Stimulated activated CD4-positive, alpha-beta T cell treated with anti-CD3 and anti-CD28 coated beads, Interleukin-2, amount 100 ng/mL, for 24 hours (primary cell): ENCODE measurements at places on chromosomes 4 and X.

DNA sequence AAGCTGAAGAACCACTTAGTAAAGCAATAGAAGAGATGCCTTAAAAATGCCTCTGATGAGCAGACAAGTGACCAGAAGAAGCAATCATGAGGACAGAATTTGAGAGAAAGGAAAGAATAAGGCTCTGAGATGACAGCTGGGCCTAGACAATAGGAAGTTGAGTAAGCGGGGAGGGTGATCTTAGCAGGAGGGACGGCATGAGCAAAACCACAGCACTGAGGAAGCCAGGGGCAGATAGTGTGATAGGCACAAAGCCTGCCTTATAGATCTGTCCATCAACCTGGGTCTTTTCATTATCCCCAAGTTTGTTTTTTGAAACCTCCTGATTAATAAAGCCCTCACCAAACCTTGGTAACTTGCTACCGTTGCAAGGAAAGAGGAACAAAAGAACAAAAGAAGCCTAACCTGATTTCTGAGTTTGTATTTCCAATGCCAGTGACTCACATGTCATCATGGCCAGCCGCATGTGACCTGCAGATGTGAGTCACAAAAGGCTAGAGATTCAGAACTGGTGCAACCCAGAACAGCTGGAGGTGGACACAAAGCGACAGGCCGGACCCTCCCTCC lies 55.7 kb upstream of the PPARGC1A start:
- DNase-seq = no peak

- DNase-seq = no peak
These were observed 82.5 kb upstream of the PITX2 start for GRCh38 chr4:110705440-110705782.

GRCh38 chr4:38313175-38313574 lies 350.8 kb upstream of the KLF3 start:
- no peak for DNase-seq

DNA sequence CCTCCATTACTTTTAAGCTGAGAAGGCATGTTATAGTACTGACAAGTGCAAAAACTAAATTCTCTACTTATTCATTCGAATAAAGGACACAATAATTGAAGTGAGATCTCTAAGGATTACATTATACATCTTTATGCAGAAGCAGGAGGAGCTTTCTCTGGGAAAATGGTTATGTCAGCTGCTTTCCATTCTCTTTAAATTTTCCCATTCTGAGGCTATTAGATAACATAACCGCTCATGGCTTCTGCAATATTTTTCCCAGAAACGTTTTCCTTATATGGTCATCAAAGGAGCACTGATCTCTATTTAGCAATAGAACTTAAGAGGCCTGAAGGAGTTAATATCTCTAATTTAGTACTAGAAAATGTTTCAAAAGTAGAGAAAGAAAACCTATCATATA lies 221.6 kb downstream of the NSUN7 start:
- DNase-seq = no peak

- no peak for DNase-seq
These were observed 14.8 kb upstream of the SPARCL1 start for GRCh38 chr4:87543835-87544461.

DNA sequence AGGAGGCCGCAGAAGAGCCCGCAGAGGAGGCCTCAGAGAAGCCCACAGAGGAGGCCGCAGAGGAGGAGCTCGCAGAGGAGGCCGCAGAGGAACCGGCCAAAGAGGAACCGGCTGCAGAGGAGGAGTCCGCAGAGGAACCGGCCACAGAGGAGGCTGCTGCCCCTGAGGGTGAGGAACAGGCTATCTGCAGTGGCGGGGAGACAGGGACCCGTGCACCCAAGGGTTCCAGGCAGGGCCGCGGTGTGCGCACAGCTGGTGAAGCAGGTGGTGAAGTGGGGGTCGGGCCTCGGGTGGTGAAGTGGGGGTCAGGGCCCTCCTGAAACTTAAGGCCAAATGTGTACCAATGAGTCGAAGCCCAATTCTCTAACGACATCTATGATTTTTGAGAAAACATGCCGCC lies 1.1 kb downstream of the CT47C1 start:
- no peak for DNase-seq

DNA sequence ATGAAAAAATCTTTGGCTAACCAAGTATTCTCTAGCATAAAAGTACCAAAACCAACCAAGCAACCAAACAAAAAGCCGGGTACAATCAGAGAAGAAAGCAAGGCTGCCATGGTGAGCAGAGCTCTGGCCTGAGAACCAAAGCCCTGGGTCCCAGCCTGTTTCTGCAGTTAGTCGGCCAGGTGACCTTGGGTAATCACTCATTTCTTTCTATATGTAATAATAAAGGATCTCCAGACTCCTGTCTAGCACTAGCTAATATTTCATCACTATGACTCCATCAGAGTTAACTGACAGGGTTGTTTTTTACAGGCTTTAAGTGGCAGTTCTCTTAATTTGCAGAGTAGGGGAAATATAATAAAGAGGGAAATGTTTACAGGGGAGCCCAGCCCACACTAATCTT lies 34.0 kb upstream of the RASGEF1B start:
- DNase-seq = no peak

DNA sequence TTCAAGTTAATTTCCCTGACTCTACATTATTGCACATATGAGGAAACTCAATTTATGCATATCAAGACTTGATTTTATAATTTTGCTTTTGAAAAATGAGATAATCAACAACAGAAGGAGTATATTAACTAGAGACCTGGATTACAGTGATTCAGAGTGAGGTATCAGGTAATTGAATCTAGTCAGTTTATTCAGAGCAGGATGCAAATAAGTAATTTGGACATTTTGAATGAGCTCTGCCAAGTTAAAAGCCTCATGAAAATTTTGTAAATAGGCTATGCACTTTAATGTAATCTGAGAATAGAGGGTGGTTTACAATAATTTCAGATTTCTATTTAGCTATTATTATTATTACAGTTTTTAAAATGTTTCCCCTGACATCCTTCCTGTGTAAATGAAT lies 203.7 kb upstream of the EMCN start:
- no peak for DNase-seq

DNA sequence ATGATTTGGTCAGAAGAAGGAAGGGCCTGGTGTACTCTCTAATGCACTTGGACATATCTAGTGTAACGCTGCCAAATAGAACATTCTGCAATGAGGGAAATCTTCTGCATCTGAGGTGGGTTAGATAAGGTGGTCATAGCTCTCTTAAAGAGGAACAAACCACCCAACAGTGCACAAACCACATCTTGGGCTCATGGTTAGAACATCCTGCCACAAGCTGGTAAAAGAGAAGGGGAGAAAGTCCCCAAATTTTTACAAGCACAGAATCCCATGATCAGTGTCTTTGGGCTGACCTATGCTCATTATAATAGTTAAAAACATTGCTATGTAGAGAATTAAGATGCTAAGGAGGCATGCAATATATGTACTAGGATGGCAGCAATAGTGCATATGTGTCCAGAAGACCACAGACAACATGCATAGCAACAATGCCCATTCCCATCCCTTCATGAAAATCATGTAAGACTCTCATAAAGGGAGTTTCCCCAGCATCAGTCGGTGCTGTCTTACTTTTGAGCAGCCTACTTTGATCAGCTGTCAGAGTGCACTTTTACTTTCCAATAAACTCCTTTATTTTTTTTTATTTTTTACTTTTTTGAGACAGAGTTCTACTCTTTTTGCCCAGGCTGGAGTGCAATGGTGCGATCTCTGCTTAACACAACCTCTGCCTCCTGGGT lies 99.7 kb upstream of the SLC7A11 start:
- no peak for DNase-seq

DNA sequence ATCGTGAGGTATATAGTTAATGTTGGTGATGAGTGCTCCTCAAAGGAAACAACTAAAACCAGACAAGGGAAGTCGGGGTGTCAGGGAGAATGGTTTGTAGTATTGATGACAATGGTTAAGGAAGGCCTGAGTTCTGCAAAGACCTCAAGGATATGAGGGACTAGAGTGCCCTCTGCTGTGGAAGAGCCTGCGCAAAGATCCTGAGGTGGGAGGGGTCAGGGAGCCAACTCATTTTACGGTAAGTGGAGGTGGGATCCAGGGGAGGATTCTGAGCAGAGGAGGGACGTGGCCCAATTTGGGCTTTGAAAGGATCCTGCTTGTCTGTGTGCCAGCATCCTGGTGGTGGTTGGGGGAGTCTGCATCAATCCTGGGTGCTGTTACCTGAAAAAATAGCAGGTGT lies 11.3 kb downstream of the UBA1 start:
- DNase-seq = no peak

- no peak for DNase-seq
These were observed 57.6 kb upstream of the UBQLN2 start for GRCh38 chrX:56505866-56506265.

GRCh38 chr4:157358439-157358838 lies 137.9 kb downstream of the GRIA2 start:
- DNase-seq = no peak

DNA sequence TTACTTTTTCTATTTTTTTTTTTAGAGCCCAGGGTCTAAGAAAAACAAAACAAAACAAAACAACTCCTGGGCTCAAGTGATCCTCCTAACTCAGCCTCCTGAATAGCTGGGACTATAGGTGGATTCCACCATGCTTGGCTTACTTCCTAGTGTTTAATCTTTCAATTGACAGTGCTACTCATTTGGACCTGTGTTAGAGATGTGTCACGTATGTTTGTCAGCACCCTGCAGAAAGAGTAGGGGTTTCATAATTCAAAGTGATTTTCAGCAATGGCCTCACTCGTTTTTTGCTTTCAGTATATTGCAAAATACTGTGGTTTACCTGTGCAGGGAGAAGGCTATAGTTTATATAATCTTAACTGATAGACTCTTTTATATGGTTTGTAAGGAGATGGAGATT lies 71.6 kb upstream of the TEX13D start:
- no peak for DNase-seq

DNA sequence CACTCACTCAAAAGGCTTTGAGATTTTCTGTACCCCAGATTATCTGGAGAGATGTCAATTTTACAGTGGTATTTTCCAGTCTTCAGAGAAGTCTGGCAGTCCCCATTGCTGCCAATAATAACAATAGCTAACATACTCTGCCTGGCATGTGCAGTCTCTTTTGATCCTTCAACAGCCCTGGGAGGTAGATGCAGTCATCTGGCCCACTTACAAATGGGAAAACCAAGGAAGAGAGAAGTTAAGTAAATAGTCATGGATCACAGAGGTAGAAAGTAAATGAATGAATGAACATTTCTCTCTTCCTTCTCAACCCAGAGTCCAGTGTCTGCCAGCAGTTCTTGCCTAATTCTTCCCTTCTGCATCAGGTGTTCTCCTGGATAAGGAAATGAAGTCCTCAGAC lies 113.0 kb upstream of the EDNRA start:
- no peak for DNase-seq

GRCh38 chr4:16218950-16219349 lies 7.3 kb downstream of the TAPT1 start:
- DNase-seq = no peak

- no peak for DNase-seq
These were observed 637.8 kb upstream of the ADGRL3 start for GRCh38 chr4:60562334-60562733.

DNA sequence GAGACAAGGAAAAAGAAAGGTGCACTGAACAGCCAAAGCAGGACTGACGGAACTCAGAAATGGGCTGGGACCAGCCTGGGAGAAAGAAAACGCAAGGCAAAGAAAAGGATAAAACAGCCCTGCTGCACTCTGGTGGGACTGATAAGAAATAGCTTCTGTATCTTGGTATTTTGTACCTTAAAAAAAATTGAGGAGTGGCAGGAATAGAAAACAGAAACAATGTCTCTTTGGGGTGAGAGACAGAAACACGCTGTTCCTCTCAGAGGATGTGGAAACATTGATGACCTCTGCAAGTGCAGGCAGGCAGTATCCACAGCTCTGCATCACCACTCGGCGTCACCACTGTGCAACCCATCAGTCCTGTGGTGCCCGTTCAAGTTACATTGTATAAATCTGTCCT lies 152.5 kb upstream of the SPRY1 start:
- no peak for DNase-seq

GRCh38 chrX:22999696-23000223 lies at the start of gene DDX53:
TSS of gene DDX53 (plus strand) at chrX:22999960. CDS start at chrX:23000058, 98 bp downstream.
- DNase-seq = no peak

- no peak for DNase-seq
These were observed 233.8 kb upstream of the LDB2 start for GRCh38 chr4:17132226-17132625.

DNA sequence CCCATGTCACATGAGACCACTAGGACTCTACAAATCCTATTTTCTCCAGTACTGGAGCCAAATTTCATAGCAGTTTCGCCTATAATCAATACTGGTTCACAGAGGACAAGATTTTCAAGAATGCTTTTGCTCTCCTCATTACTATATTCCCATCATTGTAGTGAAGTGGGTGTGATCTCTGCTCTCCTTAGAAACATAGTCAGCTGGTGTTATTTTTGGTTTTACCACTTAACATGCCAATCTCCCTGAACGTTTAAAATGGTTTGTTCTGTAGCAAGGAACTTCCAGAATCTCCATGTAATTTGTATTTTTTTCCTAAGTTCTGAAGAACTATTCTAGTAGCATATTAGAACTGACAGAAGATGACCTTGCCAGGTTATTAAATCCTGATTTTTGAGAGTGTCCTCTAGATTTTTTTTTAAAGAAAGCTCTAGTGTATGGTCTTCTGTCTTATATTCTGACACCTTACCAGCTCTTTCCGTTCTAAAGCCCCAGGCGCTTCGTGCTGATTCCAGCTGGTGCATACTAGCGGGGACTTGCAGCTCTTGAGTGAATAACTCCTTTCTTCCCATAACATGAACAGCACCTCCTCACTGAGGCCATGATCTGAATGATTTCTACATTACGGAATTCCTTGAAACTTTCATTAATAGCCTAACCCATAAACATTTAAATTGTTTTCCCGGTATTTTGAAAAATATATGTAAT lies 1372.9 kb downstream of the TECRL start:
- DNase-seq = no peak

DNA sequence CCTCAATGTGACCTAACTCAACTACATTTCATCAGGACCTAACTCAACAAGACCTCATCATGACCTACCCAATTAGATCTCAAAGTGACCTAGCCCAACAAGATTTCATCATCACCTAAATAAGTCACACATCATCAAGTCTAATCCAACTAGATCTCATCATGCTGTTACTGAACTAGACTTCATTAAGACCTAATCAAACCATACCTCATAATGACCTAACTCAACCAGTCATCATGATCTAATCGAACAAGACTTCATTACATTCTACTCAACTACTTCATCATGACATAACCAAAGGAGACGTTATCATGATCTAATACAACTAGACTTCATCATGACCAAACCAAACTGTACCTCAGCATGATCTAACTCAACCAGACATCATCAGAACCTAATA lies 82.8 kb downstream of the DHRSX start:
- no peak for DNase-seq

DNA sequence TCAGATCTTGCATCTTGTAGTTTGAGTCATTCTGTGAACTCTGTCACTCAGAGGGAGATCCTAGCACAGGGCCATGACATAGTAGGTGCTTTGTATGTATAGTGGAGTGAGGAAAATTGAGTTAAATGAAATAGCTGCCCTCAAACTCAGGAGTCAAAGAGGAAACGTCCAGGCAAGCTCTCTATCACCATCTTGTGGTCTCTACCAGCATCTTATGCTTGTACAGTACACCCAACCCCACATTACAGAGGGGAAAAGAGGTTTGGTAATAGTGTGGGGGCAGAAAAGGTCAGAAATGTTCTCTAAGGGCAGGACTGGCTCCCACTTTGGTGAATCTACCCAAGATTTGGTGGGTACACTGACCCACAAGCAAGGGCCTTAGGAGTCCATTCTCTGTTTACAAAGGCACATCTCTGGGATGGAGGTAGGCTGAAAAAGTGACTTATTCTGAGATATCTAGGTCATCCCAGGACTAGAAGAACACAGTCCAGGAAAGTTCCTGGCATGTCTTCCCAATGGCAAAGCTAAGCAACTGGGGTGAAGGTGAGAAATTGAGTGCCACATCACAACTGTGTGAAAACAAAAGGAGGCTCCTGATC lies 131.8 kb downstream of the OR13H1 start:
- no peak for DNase-seq
